ENCODE measurements at places on chromosomes 12 and 14. TPM values are rescaled to one million over a fixed set of nuclear protein-coding genes. Genes with fewer than 3 reads are reported as not detected.
A peak's percentile ranks its signal among the peaks of the same experiment; 100 is the strongest.

DNA sequence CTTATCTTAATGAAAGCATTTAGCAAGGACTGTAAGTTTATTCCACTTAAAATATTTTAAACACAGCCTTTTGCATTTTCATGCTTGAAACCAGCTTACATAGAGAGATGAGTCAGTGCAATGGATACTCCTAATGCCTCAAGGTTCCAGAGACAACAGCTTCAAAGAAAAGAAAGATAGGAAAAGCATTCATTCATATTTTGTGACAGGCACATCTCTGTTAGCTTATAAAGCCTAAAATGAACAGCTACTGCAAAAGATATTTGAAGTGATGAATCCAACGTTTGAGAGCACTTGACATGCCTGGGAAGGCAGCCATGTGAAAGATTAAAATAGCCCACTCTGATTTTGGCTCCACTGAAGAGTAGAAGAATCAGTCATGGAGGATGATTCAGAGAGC, 814.5 kb downstream of the RPS29 start:
- ATAC-seq: no peak

DNA sequence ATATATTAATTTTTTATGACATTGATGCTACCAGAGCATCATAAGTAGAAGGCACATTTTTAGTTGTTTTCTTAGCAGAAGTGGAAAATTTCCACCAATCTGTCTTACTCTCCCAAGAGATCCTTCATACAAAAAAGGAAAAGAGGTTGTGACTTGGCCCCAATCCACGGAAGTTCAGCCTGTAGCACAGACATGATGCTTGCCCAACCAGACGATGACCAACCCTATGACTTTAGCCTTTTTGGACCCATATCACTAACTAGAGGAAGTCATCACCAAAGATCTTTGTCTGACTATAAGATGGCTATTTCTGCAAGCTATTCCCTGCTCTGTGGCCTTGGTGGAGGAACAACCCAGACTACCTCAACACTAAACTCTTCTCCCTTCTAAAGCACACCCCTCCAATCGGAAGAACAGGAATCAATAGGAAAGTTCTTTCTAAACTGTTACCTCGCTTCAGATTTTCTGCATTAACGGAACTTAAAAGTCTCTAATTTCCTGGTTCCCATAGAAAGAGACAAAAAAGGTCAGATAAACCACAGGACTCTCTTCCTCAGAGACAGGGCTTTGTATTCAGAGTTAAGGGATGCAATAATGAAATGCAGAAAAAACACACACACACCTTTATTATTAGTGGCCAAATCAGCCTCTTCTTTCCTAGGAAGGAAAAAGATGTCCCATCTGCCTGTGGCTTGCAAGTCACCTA, 4.1 kb upstream of the RHOJ start:
- no peak for ATAC-seq

- no peak for ATAC-seq
Measured at GRCh38 chr12:50776749-50777728, 13.1 kb downstream of the ATF1 start.

DNA sequence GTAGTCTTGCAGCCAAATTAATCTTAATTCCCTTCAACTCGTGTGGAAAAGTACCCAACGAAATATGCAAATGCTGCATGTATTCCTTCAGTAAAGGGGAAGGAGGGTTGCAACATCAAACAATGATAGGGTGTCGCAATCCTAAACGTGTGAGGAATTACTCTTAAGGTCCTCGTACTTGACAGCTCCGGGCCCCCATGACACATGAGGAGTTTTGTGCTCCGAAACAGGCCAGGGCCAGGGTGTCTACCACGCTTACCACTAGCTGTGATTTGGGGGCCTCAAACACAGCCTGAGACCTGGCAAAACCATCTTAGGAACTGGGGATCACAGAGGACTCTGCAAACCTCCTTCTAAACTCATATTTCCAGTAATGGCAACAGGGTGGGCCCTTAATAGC, 20.4 kb downstream of the FOS start:
- ATAC-seq: no peak

GRCh38 chr12:7460375-7461259, 16.7 kb upstream of the CD163L1 start:
- ATAC-seq: peak; percentile 79

- ATAC-seq: no peak
Measured at GRCh38 chr12:99847936-99848335, 136.8 kb downstream of the ANKS1B start.

DNA sequence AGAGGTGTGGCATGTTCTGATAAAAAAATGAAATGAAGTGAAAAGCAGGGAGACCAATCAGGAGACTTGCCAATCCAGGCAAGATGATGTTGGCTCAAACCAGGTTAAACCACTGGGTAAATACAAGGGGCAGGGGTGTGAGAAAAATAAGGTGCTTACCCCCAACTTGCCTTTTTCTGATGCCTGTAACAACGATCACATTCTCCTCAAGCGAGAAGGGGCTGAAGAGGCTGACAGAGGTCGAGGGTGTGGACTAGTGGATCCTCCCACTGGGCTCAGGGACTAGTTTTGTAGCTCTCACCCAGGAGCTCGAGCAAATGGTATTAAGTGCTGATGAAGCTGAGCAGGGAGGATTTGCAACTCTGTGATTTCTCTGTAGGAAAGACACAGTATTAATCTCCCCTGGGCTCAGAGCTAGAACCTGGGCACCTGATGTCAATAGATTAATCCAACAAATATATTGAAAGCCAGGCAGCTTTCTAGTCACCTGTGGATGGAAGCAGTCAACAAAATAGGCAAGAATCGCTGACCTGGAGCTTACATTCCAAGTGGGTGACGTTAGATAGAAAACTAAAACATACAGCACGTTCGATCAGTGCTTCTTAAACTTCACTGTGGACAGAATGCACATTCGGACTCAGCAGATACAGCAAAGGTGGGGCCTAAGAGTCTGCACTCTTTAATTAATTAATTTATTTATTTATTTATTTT, 15.2 kb upstream of the EAPP start:
- no peak for ATAC-seq

GRCh38 chr14:42626986-42627385, 1020.3 kb downstream of the LRFN5 start:
- ATAC-seq: no peak

- no peak for ATAC-seq
Measured at GRCh38 chr12:26880625-26881024, 47.6 kb upstream of the ITPR2 start.

DNA sequence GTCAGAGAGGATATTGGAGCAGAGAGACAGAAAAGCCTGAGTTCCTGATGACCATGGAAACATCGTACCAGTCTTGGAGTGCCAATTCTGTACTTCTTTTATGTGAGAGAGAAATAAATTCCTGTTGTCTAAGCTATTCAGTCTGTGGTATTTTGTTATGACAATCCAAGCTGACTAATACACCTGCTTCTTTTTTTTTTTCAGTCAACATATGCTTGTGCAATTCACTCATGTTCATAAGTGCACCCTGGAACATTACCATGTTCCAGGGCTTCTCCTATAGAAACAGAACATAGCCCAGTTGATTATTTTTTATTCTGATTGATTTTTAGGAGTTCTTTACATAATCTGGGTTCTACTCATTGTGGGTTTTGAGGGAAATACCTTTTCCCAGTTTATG, 1.7 kb upstream of the CHPT1 start:
- no peak for ATAC-seq

GRCh38 chr14:54138354-54139038, 181.9 kb upstream of the BMP4 start:
- ATAC-seq: no peak

DNA sequence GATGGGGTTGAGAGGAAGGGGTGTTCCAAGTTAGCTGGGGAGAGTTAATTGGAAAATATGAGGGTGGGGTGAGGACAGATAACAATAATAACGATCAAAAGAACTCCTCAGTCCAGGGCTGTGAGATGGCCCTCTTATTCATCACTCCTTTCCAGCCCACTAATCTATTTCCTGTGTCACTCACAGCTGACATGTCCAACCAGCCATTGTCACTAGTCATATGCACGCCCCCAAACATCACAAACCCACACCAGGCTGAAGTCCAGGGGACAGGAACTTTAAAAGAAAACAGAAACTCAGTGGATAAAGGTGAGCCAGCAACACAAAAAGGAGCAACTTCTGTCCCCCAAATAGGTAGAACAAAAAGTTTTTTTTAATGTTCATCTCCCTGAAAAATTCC, 911 bp downstream of the CALCOCO1 start:
- peak; percentile 6 for ATAC-seq

- ATAC-seq: peak; percentile 14
Measured at GRCh38 chr12:49622501-49623141, 740 bp upstream of the PRPF40B start.

DNA sequence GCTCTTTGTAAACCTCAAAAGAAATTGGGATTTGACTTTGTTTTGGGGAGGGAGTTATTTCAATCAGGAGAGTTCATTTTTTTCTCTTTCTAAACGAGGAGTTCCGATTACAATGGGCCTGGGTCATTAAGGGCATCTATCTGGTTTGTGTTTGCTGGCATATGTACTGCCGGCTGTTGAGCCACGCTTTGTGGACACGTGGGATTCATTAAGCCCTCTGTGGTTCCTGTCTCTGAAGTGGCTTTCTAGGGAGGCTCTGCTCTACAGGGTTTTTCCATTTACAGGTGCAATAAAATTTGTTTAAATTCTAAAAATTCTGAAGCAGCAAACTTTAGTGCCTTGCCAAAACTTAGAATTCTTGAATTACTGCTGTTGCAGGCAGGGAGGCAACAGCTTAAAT, 57.9 kb downstream of the GNS start:
- no peak for ATAC-seq

Gene SERPINA10
- total RNA-seq: 1.8 TPM

Gene FAM186B
- 1.8 TPM for total RNA-seq

Gene REP15
- total RNA-seq: 5.7 TPM

Gene CD4
- total RNA-seq: 1.2 TPM

Gene ARHGEF25
- 16.1 TPM for total RNA-seq

Gene FGF6
- total RNA-seq: not detected

Gene HSP90AA1
- total RNA-seq: 811 TPM

Gene HOXC6
- total RNA-seq: 49.0 TPM

Gene SYCP3
- total RNA-seq: 0.76 TPM
